ENCODE measurements at places on chromosomes 12 and 14.

GRCh38 chr12:121942145-121942718 lies 23.8 kb downstream of the CFAP251 start:
- DNase-seq = no peak

DNA sequence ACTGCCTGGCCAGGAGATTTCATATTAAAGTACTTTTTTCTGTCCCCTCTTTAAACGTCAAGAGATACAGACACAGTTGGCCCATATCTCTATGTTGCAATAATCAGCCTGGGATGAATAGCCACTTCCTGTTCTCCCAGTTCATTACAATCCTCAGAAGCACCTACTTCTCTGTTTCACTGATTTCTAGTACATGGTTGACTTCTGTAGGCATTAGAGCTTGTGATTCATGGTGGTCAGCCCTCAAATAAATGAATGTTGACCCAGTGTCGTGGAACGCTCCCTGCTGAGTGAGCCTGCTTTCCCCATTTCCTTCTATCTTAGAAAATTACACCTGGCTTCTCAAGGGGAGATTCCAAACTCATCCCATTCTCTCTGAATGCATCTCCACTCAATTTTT lies 416.7 kb downstream of the PDZRN4 start:
- DNase-seq = no peak

DNA sequence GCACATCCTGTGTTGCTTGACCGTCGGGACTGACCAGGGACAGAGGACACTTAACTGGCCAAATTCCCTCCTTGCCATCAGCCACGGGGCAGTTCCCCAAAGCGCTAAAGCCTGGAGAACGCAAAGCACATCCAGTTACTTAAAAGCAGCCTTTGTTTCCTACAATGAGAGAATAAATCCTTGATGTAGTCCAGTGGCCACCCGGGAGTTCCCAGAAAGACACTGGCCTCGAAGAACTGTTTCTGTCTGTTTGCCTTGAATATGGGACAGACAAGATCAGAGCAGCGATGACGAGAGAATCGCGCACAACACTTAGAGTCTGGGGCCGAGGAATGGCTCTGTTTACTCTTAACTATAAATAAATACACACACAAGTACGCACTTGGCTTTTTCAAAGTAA lies 102.2 kb downstream of the TNFAIP2 start:
- no peak for DNase-seq

DNA sequence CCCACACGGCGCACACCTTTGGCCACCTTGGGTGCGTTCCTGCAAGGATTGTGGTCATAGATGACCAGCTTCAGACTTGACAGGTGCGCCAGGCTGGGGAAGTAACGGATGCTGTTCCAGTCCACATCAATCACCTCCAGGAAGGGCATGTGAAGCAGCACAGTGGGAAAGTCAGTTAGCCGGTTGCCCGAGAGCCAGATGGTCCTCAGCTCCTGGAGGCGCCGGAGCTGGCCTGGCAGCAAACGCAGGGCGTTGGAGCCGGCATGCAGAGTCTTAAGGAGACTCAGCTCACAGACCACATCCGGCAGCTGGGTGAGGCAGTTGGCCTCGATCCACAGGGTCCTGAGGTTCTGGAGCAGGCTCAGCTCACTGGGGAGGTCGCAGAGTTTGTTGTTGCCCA lies 581 bp downstream of the LRRC10 start:
- no peak for DNase-seq

DNA sequence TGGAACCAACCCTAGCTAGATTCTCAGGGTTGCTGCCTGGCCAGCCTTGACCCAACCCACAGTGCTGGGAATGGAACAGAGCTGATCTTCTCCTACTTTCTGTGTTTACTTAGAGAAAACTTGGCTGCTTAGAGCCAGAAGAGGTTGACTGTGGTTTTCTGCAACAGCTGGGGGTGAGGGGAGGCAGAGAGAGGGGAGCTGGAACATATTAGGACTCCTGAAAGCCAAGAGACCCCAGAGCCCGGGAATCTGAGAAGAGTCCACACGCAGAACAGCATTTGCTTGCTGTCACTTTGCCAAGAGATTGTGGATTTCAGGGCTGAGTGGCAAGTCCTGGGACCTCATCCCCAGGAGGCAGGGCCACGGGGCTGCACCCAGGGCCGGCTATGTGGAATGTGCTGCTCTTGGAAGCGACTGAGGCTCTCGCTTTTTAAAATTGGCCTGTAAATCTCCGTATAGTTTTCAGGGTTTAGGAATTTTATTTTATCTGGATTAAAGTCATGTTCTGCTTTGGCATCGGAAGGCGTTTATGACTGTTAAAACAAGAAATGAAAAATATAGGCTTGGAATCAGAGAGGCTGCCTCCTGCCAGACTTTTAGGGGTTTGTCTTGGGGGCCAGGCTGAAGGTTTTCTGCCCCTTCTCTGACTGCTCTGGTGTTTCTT lies 22.3 kb upstream of the MED13L start:
- DNase-seq = no peak

- DNase-seq = no peak
Measured at GRCh38 chr12:129903092-129903945, 506 bp downstream of the TMEM132D start.

- peak; percentile 46 for DNase-seq
Measured at GRCh38 chr12:81758421-81759189, 545 bp downstream of the PPFIA2 start.

DNA sequence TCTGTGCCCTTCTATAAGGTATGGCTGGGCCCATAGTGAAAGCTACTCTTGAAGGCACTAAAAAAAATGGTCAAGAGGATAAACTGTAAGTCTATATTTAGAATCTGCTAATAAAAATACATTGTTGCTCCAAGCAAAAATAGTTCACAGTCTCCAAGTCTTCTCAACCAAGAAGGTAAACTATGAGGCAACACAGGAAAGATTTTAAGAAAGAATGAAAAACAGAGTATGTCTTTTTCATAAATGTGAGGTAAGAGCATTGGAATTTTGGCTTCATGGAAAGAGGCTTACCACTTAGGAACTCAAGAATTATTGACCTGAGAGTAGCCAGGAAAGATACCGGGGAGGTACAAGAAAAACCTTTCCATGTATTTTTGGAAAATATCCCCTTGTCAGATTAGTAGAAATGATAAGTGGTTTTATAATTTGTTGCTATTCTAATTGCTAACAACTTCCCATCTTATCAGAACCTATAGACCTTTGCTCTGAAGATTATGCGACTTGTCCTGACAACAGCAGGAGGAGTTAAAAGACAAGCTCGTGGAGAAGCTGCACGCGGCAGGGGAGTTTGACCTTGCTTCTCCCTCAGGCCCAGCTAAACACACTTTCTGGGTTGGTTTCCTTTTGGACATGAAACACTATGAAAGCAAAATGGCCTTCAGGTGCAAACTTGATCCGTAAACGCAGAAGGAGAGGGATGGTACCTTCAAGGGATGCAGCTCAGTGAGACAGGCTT lies 238.1 kb downstream of the FOXN3 start:
- no peak for DNase-seq

DNA sequence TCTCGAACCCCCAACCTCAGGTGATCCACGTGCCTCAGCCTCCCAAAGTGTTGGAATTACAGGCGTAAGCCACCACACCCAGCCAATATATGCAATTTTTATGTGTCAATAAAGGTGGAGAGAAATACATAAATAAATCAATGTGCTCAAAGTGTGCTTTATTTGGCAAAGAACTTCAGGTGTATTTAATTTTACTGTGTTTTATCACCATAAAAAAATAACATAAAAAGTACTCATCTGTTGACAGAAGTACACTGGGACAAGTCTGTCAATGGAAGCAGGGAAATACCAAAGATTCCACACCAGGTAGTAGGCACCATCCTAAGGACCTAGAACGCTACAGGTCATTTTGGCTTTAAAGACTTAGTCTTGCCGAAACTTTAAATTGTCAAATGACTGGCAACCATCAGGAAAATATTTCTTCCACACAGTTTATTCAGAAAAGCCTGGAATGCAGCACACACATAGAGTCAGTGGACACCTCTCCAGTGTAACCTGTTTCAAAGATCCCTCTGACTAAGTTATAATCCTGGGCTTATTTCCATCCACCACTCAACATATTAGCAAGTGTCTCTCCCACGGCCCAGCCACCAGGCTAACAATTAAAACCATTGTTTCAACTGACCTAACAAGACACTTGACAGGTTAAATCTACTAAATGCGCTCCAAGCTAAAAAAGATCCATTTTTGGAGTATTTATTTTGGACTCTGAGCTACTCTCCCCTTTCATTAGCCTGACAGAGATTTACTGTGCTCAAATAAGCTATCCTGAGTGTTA lies 4.2 kb downstream of the ERO1A start:
- DNase-seq = no peak

- no peak for DNase-seq
Measured at GRCh38 chr12:7293670-7294069, 10.2 kb upstream of the ACSM4 start.

DNA sequence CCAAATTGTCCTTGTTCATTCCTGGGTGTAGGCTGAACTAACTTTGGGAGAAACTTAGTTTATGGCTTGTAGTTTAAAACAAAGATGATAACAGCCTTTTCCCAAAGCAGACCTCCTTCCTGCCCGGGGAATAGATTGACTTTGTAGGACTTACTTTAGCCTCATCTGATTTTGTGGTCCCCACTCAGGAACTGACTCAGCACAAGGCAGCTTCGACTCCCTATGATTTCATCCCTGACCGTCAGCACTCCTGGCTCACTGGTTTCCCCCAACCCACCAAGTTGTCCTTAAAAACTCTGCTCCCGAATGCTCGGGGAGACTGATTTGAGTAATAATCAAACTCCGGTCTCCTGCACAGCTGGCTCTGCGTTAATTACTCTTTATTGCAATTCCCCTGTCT lies 40.1 kb upstream of the DDHD1 start:
- DNase-seq = no peak

DNA sequence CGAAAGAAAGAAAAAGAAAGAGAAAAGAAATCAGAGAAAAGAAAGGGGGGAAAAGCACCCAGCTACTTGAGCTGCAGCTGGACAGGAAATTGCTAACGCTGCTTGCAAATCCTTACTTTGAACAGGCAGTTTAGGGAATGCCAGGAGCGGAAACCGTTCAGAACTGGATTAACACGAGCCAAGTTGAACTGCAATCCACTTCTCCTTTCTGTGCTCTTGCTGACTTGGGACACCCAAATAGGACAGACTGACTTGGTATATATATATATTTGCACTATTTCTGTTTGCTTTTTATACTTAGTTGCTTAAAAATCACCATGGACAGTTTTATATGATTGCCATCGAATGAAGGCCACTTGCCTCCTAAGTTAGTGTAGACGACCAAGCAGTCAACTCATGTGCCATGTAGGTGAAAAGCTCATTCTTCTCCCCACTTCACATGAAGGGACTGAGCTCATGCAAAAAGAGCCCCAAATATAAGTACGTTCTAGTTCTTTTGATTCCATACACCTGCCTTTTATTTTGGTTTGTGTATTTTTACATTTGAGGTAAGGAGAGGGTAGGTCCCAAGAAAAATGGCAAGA lies 5.5 kb downstream of the DUSP6 start:
- DNase-seq = no peak

DNA sequence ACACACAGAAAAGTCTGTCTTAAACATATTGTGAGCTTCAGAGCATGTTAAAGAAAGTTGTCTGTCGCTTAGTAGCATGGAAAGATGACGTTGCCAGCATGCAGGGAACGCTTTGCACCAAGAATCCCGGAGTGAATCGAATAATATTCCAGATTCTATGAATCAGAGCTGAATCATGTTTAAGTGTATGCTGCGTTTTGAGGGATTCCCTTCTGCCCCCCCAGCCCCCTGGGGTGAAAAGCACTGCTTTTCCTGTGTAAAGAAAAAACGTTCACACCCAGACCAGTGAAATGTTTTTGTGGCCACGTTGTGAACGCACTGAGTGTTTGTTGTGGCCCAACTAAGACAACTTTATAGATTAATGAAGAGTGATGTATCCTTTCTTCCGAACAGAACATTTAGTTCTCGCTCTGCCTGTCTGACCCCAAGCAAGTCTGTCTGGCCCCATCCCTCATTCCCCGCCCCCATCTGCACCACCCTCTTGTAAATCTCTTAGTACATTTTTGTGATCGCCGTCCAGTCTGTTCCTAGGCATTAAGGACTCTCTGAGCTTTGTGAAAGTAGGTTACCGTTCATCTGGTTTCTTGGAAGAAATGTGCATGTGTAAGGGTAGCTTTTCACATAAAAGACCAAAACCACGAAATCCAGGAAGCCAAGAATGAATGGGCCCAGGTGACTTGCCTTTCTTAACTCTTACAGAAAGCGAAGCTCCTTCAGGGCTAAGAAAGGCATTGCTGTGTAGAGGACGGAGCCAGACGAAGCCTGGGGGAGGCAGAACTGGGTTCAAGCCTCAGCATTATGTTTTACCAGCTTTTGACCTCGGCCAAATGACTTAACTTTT lies 103.0 kb downstream of the SAMD4A start:
- no peak for DNase-seq

DNA sequence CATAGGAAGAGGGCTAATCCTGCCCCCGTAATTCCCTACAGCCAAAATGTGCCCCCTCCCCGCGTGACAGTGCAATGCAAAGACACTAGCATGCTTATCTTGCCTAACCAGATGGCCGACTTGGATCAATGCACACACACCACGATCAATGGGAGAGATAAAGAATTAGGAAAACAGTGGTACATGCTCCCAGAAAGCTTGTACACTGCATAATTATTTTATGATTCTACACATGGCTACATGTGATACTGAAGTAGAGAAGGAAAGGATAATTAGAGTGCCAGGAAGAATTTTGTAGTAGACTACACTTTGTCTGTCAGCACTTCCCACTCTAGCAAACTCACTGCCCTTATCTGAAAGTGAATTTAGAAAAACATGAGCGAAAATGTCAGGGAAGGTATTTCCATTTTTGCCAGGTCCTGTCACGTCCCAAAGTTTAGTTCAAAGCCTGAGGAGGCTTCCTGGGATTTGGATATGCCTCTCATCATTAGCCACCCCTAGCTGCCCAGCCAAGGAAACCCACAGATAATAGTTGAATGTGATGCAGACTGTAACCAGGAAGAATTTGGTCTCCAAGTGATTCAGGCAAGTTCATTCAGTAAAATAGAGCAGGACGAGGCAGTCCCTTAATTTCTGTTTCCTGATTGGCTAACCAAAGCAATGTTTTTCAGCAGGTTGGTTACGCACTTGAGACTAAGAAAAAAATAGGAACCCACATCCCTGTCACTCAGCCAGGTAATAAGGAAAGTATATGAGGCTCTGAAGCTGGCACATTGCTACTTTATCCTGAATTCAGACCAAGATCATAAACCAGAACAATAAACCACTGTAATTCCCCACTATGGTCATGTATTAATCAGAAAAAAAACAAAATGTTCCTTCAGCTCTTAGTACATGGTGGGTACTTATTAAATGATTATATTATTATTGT lies 199.6 kb upstream of the OTX2 start:
- no peak for DNase-seq

- DNase-seq = no peak
Measured at GRCh38 chr14:81298122-81298521, 77.4 kb upstream of the GTF2A1 start.

- DNase-seq = no peak
Measured at GRCh38 chr12:96152164-96152563, 42.0 kb upstream of the ELK3 start.

GRCh38 chr14:52179141-52179790 lies 88.2 kb upstream of the PTGDR start:
- no peak for DNase-seq

GRCh38 chr12:9701380-9702154 lies 31.3 kb downstream of the CLECL1 start:
- DNase-seq = peak; percentile 25

GRCh38 chr12:103771466-103771865 lies 69.6 kb downstream of the NT5DC3 start:
- no peak for DNase-seq

- no peak for DNase-seq
Measured at GRCh38 chr12:93121729-93122488, 192.8 kb upstream of the EEA1 start.

- no peak for DNase-seq
Measured at GRCh38 chr14:102938191-102938590, 15.7 kb downstream of the AMN start.

GRCh38 chr12:69108037-69108436 lies 131.3 kb upstream of the CPSF6 start:
- DNase-seq = no peak
